ENCODE measurements at places on chromosomes 5 and 9. TPM values are rescaled to one million over a fixed set of nuclear protein-coding genes. Genes with fewer than 3 reads are reported as not detected.

TRAF1 gene
- 3.9 TPM for total RNA-seq

PCDHGC3 gene
- total RNA-seq, result 21.9 TPM

SLC6A19 gene
- not detected for total RNA-seq

PPP3R2 gene
- total RNA-seq, result not detected

CTXN3 gene
- total RNA-seq, result not detected

MEGF9 gene
- 4.7 TPM for total RNA-seq

DDX4 gene
- total RNA-seq, result not detected

DNA sequence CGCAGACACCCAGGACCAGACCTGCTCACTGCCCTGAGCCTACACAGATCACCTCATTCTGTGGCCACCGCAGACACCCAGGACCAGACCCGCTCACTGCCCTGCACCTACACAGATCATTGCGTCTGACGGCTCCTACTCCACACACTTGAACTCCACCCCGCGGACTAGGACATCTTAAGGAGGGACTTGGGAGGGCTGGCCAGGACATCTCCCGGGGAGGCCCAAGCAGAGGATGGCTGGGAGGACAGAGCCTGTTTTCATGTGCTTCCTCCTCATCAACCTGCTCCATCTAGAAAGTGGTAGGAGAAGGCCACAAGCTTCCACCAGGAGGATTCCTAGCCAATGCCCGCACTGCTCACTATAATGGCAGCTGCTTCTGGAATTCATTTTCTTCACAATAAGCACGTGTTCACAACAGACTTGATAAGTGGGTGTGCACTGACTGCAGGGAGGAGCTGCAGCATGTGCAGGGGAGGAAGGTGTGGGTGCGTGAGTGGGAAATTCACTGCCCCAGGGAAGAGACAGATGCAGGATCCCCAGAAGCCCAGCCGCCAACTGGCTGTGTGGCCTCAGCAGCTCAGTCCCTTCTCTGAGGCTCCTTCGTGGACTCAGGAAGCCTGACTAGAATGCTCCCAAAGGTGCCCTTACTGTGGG is 64.8 kb downstream of the AK8 start:
- DNase-seq, result no peak

DNA sequence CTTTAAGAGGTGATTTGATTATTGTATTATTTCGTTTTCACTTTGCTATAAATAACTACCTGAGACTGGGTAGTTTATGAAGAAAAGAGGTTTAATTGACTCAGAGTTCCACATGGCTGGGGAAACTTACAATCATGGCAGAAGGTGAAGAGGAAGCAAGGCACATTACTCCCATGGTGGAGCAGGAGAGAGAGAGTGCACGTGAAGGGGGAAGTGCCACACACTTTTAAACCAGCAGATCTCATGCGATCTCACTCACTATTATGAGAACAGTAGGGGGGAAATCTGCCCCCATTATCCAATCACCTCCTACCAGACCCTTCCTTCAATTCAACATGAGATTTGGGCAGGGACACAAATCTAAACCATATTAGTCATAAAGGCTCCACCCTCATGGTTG is 36.1 kb upstream of the NDFIP1 start:
- no peak for DNase-seq

DNA sequence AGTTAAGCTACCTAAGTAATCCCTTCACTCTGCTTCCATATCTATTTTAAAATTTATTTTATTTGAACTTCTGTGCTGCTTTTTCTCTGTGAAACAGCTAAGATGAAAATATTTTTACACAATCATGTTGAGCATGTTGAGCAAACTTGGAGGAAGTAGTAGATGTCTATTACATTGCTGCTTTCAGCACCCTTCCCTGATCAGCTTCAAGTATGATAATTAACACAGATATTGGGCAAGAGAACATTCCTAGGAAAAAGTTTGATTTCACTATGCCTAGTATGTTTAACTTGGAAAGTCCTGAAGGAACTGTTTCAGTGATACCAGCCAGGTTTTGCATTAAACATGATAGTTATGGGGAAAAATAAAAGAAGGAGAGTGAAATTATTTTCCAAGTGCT is 283.6 kb downstream of the ELAVL2 start:
- DNase-seq, result no peak

DNA sequence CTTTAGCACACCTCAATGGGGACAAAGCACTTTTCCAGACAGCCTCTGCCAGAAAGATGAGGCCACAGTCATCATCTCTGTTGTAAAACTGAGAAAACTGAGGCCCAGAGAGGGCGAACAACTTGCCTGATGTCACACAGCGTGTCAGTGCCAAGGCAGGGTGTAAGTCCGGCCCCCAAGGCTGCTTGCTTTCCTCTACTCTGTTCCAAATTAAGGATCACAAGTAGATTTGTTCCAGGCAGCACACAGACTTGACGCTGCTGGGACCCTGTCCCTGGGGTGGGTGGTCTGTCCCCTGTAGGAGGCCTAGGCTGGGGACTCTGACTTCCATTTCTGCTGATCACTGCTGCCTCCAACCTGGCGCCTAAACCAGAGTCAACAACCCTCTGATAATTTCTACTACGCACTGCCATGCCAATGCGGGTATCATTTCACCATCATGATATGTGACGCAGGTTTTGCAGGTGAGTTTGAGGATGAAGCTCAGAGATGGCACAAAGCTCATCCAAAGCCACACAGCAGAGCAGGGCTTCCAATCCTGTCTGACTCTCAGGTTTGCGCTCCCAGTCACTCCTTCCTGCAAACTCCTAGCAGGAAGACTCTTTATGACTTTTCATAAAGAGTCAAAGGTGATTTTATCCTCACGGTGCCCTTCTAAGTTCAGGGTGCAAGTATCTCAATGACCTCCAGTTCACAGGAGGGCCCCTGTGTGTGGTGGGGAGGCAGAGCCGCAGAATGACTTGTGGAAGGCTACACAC is 13.5 kb upstream of the RALGDS start:
- no peak for DNase-seq

- DNase-seq, result no peak
Measured at GRCh38 chr5:61654876-61655275, 322.8 kb downstream of the ZSWIM6 start.

GRCh38 chr5:30768056-30768690 is 425.3 kb upstream of the CDH6 start:
- peak; percentile 40 for DNase-seq

- no peak for DNase-seq
Measured at GRCh38 chr9:133362359-133363044, 6.2 kb downstream of the SURF2 start.

GRCh38 chr5:108798513-108799265 is 51.0 kb downstream of the FER start:
- DNase-seq, result peak; percentile 55

DNA sequence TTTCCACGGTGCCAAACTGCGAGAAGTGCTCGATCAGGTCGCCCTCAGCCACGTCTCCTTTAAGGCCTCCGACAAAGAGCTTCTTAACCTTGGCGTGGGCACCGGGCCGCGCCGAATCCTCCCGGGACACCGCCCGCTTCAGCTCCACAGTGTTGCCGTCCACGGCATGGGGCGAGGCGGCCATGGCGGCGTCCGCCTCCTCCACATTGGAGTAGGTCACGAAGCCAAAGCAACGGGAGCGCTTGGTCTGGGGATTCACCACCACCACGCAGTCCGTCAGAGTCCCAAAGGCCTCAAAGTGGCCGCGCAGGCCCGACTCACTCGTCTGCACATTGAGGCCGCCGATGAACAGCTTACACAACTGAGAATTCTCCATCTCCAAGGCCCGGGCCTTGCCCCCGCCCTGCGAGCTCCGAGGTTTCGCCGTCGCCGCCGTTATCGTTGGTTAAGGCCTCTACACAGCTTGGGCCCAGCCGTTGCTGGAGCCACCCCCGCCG is 424 bp downstream of the HNRNPA0 start:
- DNase-seq, result no peak

DNA sequence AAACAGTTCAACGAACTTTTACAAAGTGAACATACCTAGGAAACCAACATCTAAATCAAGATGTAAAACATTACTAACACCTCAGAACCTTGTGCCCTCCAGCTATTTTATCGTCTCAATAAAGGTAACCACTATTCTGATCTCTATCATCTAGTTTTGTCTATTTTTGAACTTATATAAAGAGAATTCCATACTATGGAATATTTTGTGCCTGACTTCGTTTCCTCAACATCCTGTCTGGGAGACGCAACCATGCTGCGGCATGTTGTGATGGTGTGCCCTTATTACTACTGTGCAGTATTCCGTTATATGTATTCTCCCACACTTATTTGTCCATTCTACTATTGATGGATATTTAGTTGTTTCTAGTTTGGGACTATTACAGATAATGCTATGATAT is 99.2 kb downstream of the NR6A1 start:
- no peak for DNase-seq

DNA sequence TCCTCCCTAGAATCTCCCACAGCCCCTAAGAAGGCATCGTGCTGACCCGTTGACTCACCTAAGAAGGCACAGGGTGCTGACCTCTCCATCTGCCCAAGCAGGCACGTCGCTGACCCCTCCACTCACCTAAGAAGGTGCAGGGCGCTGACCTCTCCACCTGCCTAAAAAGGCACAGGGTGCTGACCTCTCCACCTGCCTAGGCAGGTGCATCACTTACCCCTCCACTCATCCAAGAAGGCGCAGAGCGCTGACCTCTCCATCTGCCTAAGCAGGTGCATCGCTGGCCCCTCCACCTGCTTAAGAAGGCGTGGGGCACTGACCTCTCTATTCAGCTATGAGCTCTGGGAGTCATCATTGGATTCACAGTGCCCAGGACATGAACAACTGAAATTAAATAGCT is 54.4 kb upstream of the FCN1 start:
- DNase-seq, result no peak

GRCh38 chr9:86022687-86023266 is 76.6 kb downstream of the GOLM1 start:
- no peak for DNase-seq

DNA sequence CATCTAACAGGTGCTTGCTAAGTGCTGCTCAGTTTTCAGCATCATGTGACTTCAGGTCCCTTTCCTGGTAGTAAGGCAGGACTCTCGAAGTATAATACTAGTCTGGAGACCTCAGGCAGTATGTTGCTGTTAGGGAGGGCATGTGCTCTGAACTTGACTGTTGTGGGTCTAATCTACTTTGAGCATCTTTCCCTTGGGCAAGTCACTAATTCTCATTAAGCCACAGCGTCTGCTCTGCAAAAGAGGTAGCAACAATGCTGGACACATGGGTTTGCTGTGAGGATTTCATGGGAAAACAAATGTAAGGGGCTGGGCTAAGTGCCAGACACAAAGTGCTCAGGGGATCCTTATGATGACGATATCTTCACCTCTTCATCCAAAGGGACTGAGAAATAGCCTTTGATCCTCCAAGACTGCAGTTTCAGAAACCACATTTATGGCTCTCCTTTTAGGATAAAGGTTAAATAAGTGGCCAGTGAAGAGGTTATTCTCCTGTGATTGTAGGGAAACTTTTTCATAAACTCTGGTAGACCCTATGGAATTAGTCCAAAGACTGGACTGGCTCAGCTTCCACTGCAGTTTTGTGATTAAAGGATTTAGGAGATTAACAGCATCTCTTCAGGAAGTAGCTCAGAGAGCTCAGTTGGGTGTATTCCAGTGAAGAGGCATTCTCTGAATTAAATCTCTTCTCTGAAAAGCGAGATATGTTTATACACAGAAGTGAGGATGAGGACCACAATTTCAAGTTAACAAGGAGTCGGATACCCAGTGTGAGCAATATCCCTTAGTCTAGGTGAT is 216.6 kb downstream of the SGCD start:
- no peak for DNase-seq

DNA sequence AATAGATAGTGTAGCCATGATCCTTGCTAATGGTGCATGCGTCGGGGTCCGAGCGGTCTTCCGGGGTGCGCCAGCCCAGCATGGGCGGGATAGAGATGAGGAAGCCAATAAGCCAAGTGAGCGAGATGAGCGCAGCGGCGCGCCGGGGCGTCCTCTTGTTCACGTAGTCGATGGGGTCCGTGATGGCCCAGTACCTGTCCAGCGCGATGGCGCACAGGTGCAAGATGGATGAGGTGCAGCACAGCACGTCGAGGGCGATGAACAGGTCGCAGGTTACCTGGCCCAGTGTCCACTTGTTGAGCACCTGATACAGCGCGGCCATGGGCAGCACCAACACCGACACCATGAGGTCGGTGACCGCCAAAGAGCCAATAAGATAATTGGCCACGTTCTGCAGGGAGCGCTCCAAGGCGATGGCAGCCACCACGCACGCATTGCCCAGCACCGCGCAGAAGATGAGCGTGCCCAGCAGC is 1.1 kb downstream of the HTR1A start:
- DNase-seq, result no peak

DNA sequence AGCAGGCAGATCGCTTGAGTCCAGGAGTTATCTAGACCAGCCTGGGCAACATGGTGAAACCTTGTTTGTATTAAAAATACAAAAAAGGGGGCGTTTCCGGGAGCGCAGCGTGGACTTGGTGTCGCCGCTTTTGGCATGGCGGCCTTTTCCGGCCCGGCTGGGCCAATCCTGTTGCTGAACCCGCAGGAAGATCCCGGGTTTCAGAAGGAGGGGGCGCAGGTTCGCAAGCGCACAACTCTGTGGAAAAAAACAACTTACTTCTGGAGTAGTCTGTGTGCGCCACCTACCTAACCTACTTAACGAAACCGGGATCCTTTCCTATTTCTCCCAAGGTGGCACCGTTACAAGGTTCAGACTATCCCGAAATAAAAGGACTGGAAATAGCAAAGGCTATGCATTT is 198.6 kb downstream of the MSX2 start:
- DNase-seq, result no peak

DNA sequence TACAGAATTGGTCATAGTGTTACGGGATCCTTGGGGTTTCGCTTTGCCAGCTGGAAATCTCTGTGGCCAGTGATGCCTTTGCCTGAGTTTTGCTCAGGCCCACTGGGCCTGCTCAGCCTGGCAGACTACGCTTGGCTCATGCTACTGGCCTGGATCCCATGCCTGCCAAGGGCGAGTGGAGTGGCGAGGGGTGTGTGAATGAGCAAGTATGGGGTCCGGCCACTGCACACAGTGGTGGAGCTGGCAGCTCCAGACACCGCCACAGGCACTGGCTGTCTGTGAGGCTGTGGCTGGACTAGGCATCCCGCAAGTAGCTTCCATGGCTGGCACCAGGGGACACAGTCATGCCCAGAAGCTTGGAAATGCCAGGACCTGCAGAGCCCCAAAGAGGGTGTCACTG is 240.3 kb downstream of the ARRDC3 start:
- DNase-seq, result no peak

DNA sequence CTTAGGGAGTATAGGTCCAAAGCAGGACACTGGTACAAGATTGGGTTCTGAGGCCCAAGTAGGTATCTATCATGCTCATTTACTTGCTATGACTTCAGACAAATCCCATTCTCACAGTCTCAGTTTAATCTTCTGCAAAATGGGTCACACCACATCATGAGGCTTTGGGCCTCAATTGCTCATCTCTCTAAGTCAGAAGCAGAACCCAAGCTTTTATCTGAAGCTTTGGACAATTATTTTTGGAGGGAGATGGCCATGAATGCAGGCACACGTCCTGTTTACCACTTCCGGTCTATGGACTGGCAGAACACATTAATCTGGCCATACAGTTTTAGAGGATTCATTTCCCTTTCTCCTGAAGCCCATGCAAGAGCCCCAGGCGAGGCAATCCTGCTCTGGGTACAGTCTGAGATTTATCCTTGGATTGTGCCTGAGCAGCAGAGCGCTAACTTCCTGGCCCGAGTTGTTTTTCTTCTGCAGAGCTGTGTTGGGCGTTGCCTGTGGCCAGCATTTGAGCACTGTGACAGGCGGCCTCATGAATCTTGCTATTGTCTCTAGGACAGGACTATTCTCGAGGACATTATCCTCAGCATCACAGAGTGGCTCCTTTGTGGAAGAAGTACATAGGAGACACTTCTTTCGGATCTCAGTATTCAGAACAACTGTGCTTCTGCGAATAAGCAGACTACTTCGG is 16.1 kb downstream of the SLC22A4 start:
- no peak for DNase-seq

- DNase-seq, result peak; percentile 68
Measured at GRCh38 chr5:135191084-135191826, 157.2 kb upstream of the PITX1 start.
